ENCODE measurements at places on chromosomes 5 and 9.

- H3K27me3 ChIP-seq = no peaks in the 10 kb centered on the region
- no peak overlapping the region for H3K4me3 ChIP-seq
- H3K36me3 ChIP-seq = no peaks in the 10 kb centered on the region
- no peak for DNase-seq
- H3K27ac ChIP-seq = no peak overlapping the region
Measured at GRCh38 chr5:16916262-16916878, 19.7 kb downstream of the MYO10 start.

- no peak overlapping the region for H3K27ac ChIP-seq
- no peak for DNase-seq
- no peaks in the 10 kb centered on the region for H3K4me1 ChIP-seq
- no peaks in the 10 kb centered on the region for H3K36me3 ChIP-seq
- H3K27me3 ChIP-seq = no peaks in the 10 kb centered on the region
- H3K4me3 ChIP-seq = no peak overlapping the region
Measured at GRCh38 chr5:16590685-16591084, 26.1 kb downstream of the RETREG1 start.

DNA sequence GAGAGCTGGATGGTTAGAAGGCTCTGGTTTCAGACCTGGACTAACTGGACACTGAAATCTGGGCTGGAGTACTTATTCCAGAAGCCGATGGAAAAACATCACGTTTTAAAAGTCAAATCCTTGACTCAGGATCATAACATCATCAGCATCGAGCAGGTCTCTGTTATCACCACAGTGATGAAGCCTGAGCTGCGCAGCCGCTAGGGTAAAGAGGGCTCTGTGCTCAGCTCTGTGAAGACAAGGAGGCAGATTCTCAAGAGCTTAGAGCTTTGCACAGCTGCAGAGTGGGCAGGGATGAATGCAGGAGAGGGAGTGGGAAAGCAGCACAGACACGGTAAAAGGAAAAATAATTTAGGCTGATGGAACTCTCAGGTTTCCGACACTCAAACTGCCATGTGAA is 208.8 kb upstream of the TAS2R1 start:
- H3K27me3 ChIP-seq = no peaks in the 10 kb centered on the region
- no peak overlapping the region for H3K27ac ChIP-seq
- H3K4me1 ChIP-seq = no peaks in the 10 kb centered on the region
- H3K36me3 ChIP-seq = no peaks in the 10 kb centered on the region
- no peak for DNase-seq
- H3K4me3 ChIP-seq = no peak overlapping the region

DNA sequence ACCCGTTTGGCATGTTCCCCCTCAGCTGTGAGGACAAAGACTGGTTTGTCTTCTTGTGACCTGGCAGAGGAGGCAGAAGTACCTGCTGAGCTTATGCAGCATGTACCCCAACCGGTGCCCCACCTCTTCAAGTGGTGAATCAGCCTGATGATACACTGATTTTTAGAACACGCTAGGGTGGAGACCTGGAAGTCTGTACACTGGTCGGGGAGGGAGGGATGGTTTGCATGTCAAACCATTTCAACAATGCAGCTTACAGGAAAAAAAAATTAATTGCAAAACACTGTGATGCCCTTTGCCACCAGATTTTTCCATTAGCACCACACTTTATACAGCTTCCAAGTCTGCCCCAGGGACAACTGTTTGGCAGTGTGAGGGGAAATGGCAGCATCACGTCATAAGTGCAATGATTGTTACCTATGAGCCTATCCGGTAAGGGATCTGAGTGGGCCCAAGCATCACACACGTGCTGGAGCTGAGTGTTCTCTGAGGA is 155.1 kb upstream of the DMRT1 start:
- H3K36me3 ChIP-seq = no peaks in the 10 kb centered on the region
- H3K27ac ChIP-seq = peak overlapping the region; percentile 84
- DNase-seq = no peak
- H3K27me3 ChIP-seq = no peaks in the 10 kb centered on the region

- H3K27ac ChIP-seq = 0 out of 2 replicates have a peak overlapping the region, but pooled peaks have one; percentile 16
- no peak overlapping the region for H3K4me3 ChIP-seq
- 0 out of 2 replicates have a peak, but pooled peaks cover 9% of the 10 kb centered on the region for H3K4me1 ChIP-seq
- peaks cover 54% of the 10 kb centered on the region for H3K36me3 ChIP-seq
Measured at GRCh38 chr5:137935694-137936093, 46.4 kb downstream of the PKD2L2 start.

GRCh38 chr5:31553863-31554262 is 21.8 kb downstream of the C5orf22 start:
- DNase-seq = no peak
- peak overlapping the region; percentile 9 for H3K27ac ChIP-seq
- no peaks in the 10 kb centered on the region for H3K27me3 ChIP-seq
- no peak overlapping the region for H3K4me3 ChIP-seq
- peaks cover 13% of the 10 kb centered on the region for H3K4me1 ChIP-seq

DNA sequence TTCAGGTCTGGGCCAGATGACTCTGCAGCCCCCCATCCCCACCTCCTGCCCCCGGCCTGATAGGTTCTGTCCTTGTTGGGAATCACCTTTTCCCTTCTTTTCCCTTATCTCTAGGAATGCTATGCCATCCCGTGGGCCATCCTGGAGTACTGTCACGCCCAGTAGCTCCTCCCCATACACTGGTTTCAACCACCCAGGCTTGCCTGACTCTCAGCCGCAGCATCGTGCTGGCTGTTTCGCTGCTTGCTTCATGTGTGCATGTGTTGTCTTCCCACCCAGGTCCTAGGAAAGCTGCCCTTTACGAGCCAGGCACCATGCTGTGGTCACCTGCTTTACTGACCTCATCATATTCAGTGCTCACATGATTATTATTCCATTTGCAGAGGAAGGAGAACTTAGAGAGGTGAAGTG is 71.8 kb downstream of the ANGPTL2 start:
- peaks cover 2% of the 10 kb centered on the region for H3K4me1 ChIP-seq
- H3K36me3 ChIP-seq = no peaks in the 10 kb centered on the region
- no peaks in the 10 kb centered on the region for H3K27me3 ChIP-seq
- no peak overlapping the region for H3K4me3 ChIP-seq
- H3K27ac ChIP-seq = no peak overlapping the region

- H3K4me1 ChIP-seq = no peaks in the 10 kb centered on the region
- no peak for DNase-seq
- no peak overlapping the region for H3K4me3 ChIP-seq
- H3K27me3 ChIP-seq = no peaks in the 10 kb centered on the region
Measured at GRCh38 chr5:27906481-27906880, 868.1 kb upstream of the CDH9 start.

DNA sequence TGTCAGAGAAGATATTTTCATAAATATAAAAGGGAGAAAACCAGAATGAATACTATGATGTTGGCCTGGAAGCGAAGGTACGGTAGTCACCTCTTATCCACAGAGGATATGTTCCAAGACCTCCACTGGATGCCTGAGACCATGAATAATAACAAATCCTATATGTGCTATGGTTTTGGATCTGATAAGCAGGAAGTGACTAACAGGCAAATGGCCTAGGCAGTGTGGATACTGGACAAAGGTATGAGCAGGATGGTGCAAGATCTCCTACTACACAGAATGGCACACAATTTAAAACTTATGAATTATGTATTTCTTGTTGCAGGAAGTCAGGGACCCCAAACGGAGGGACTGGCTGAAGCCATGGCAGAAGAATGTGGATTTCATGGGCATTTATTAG is 48.2 kb downstream of the ADAMTS12 start:
- no peaks in the 10 kb centered on the region for H3K27me3 ChIP-seq
- no peak for DNase-seq
- peak overlapping the region; percentile 52 for H3K27ac ChIP-seq
- H3K36me3 ChIP-seq = no peaks in the 10 kb centered on the region
- H3K4me3 ChIP-seq = no peak overlapping the region

- H3K36me3 ChIP-seq = no peaks in the 10 kb centered on the region
- DNase-seq = no peak
- H3K27me3 ChIP-seq = no peaks in the 10 kb centered on the region
- H3K27ac ChIP-seq = no peak overlapping the region
Measured at GRCh38 chr5:88438006-88438405, 169.4 kb upstream of the TMEM161B start.

- H3K36me3 ChIP-seq = no peaks in the 10 kb centered on the region
- no peak for DNase-seq
- no peaks in the 10 kb centered on the region for H3K4me1 ChIP-seq
- no peak overlapping the region for H3K4me3 ChIP-seq
- no peaks in the 10 kb centered on the region for H3K27me3 ChIP-seq
Measured at GRCh38 chr5:160802592-160802991, 49.4 kb downstream of the ATP10B start.

GRCh38 chr5:172456076-172456722 is 1.9 kb upstream of the SH3PXD2B start:
- H3K36me3 ChIP-seq = peaks cover 2% of the 10 kb centered on the region
- no peak overlapping the region for H3K4me3 ChIP-seq
- no peak overlapping the region for H3K27ac ChIP-seq
- H3K4me1 ChIP-seq = peaks cover 25% of the 10 kb centered on the region
- DNase-seq = no peak
- no peaks in the 10 kb centered on the region for H3K27me3 ChIP-seq

DNA sequence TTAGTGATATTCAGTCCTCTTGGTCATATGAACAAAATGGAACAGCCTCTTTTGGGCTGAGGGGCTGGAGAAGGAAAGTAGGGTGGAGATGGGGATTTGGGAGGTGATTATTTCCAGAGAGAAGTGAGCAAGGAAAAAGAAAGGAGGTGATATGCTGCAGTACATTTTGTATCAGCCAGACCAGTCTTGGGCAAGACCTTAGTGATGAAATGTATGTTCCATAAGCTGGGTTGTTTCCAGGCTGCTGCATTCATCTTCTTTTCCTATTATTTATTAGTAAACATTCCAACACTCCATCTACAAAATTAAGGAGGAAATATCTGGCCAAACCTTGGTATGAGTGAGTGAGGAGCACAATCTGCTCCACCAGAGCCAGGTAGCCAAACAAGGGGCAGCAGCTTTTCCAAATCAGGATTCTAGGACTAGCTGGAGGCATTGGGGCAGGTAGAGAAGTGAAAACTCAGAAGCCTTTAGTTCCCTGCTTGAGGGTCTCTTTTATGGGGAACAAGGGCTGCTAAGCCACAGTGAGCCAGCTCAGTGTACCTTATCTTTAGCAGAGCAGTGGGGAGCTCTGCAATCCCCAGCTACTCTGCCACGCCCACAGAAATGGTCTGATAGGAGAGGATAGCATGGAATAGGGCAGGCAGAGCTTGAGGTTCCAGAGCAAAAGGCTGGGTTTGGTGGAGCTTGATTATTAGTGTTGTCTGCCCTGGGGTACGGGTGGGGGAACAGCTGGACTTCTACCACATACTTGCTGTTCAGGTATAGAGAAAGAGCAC is 19.5 kb downstream of the RAD1 start:
- DNase-seq = no peak
- no peak overlapping the region for H3K4me3 ChIP-seq
- no peak overlapping the region for H3K27ac ChIP-seq
- no peaks in the 10 kb centered on the region for H3K36me3 ChIP-seq
- no peaks in the 10 kb centered on the region for H3K27me3 ChIP-seq

DNA sequence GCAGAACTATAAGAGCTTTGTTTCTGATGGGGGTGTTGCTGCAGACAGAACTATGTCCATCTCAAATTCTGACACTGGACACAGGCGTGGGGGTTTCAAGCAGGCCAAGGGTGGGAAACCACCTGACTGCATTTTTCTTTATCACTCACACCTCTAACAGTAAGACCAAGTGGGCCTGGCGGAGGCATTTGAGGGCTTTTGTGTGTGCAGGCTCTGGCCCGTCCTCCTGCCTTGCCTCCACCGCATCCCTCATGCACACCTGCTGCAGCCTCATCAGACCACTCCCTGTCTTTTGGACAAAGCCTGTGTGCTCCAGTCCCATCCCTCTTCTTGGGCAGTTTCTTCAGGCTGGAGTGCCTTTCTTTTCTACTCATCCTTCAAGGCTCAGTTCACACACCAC is 7.9 kb downstream of the OR13J1 start:
- no peaks in the 10 kb centered on the region for H3K27me3 ChIP-seq
- H3K36me3 ChIP-seq = no peaks in the 10 kb centered on the region
- peaks cover 9% of the 10 kb centered on the region for H3K4me1 ChIP-seq
- no peak overlapping the region for H3K27ac ChIP-seq

GRCh38 chr9:104503963-104504362 is at the start of gene OR13F1:
Gene OR13F1, plus strand, starts transcription at chr9:104504263. Its CDS starts 0 bp downstream, at chr9:104504263.
- no peaks in the 10 kb centered on the region for H3K4me1 ChIP-seq
- no peaks in the 10 kb centered on the region for H3K27me3 ChIP-seq
- no peak within 1 kb of the TSS for H3K27ac ChIP-seq
- DNase-seq = no peak

DNA sequence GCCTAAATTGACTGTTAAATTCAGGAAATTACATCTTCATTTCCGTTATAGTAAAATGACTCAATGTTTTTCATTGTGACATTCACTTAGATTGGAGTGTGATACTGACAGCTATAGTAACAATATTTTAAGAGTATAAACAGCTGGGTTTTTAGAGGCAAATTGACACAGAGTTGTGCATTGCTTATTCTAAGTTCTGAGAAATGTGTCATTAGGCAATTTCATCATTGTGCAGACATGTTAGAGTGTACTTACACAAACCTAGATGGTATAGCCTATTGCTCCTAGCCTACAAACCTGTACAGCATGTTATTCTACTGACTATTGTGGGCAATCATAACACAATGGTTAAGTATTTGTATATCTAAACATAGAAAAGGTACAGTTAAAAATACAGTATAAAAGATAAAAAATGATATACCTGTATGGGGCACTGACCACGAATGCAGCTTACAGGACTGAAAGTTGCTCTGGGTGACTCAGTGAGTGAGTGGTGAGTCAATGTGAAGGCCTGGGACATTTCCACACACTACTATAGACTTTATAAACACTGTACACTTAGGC is 132.7 kb downstream of the PDE4D start:
- no peaks in the 10 kb centered on the region for H3K27me3 ChIP-seq
- no peak overlapping the region for H3K4me3 ChIP-seq
- DNase-seq = no peak
- H3K27ac ChIP-seq = peak overlapping the region; percentile 80
- no peaks in the 10 kb centered on the region for H3K36me3 ChIP-seq
- H3K4me1 ChIP-seq = peaks cover 5% of the 10 kb centered on the region

GRCh38 chr9:109904666-109905065 is 124.7 kb downstream of the PALM2AKAP2 start:
- H3K27ac ChIP-seq = peak overlapping the region; percentile 47
- no peaks in the 10 kb centered on the region for H3K27me3 ChIP-seq
- no peaks in the 10 kb centered on the region for H3K36me3 ChIP-seq
- H3K4me1 ChIP-seq = peaks cover 3% of the 10 kb centered on the region

DNA sequence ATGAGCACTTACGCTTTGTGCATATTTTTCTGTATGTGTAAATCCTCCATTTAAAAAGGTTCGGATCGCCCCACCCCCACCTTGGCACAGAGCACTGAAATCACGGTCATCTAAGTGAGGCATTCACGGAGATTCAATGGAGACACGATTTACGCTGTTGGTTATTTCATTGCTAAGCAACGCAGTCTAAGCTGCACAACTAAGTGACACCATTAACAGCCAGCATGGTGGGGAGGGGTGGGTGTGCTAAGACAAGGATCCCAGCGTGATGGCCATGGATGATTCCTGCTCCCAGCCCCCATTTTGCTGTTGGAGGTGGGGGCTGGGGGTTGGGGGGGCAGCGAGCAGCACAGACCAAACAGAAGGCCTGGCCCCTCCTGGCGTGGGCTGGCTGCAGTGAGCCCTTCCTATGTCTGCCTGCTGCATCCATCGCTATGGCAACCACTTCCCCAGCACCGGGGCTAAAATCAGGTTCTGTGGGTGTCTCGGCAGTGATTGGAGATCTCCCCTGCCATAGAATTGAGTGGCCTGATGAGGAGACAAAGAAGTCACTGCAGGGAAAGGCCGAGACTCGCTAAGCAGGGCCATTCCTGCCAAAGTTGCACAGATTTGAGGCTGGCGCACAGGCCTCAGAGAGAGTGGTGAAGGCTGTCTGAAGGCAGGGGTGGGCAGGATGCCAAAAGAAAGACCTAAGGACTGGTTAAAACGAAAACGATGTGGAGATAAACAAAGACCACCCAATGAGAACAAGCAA is 14.3 kb upstream of the MARCHF6 start:
- H3K27me3 ChIP-seq = no peaks in the 10 kb centered on the region
- no peak overlapping the region for H3K4me3 ChIP-seq
- H3K27ac ChIP-seq = peak overlapping the region; percentile 51

Data from SK-N-SH (cell line).